ENCODE measurements at places on chromosomes 3 and 15.

GRCh38 chr3:42900226-42901072 lies 5.5 kb upstream of the ZNF662 start:
- no peak for DNase-seq

DNA sequence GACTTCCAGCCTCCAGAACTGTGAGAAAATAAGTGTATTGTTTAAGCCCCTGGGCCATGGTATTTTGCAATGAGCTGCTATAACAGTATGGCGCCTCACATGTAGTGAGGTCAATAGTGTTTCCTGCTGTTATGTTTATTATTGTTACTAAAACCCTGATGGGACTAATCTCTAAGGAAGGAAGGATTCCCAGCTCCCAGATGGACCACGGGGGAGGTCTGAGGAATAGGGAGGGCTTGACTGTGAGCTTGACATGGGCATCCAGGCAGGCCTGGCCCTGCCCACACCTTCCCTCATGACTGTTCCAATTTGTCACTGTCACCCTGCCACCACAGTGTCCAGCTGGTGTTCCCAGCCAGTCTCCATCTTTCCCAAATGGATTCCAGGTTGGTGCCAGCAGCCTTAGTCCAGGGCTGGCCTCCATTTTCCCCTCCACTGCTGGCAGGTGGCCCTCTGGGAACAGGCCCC lies 14.5 kb upstream of the SLC41A3 start:
- no peak for DNase-seq

DNA sequence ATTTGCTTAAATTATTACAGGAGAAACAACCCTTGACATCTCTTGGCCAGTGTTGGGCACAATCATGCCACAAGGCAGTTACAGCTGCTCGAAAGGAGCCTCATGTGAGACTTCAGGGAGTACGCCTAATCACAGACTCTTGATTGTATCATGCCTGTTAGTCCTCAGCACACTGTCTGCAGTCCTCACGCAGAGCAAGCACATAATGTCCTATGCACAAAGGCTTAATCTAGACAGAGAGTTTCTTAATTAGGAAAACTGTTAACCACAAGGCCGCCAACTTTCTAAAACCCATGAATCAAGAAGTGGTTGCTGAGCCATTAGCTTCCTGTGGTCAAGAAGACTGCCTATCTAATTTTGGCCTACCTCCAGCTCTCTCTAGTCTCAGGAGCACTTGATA lies 172.0 kb downstream of the UNC13C start:
- DNase-seq = no peak

DNA sequence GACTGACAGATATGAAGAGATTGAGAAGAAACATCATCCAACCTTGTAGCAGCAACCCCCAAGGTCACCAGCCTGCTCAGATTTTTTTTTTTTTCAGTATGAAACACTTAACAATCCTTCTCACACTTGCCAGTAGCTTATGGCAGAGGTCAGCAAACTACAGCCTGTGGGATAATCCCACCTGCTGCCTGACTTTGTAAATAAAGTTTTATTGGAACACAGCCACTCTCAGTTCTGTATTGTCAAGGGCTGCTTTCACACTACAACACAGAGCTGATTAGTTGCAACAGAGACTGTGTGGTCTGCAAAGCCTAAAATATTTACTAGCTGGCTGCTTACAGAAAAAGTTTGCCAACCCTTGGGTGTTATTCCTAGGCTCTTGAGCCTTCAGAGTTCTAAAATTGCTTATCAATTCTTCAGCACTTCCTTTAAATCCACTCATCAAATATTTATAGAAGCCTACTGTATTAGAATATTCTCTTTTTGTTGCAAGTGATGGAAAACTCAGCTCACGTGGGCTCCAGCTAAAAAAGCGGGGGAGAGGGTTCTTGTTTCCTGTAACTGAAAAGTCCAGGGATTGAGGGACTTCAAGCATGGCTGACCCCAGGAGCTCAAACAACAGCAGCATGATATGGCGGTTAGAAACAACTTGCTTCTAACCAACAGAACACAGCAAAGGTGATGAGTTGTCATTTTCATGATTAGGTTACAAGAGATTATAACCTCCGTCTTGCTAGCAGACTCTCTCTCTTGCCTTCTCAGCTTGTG lies 246.1 kb downstream of the SHQ1 start:
- no peak for DNase-seq

DNA sequence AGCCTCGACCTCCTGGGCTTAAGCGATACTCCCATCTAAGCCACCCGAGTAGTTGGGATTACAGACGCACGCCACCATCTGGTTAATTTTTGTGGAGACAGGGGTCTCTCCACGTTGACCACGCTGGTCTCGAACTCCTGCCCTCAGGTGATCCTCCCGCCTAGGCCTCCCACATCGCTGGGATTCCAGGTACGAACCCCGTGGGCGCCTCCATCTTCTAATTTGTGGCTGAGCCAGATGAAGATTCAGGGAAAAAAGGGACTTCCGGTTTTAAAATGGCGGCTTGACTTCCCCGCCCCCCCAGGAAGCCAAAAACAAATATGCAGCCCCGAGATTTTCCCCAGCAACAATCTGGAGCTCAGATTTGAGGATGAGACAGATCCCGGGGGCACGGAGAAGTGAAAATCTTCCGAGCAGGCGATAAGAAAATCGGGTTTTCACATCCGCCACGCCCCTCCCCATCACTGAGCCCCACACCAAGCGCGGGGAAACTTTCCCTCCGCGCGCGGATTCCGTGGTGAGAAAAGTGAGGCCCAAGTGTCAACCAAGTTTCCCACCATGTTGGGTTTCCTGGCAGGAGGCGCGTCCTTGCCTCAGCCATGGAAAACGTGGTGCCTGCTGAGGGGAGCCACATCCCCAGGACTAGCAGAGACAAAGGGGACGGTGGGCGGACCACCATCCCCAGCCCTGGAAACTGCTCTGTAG lies 15.4 kb downstream of the CHST14 start:
- no peak for DNase-seq

DNA sequence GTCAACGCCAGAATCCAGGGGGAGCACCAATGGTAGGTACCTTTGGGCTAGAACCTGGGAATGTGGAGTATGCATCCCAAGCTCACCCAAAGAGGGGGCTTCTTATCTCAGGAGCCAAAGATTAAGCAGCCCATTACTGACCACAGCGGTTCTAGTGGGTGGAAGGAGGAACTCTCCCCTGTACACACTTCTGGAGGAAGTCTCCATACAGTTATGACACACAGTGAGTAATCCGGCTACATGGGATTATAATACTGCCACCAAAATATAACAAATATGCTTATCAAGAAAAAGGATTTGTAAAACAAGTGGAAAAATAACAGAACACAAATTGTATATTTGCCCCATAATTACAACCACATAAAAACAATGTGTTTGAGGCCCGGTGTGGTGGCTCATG lies 8.4 kb downstream of the MYO1E start:
- no peak for DNase-seq
